Effector memory CD4-positive, alpha-beta T cell (primary cell): ENCODE measurements at places on chromosomes 2 and 18.

- no peak for DNase-seq
These were observed 22.2 kb upstream of the ASNSD1 start for GRCh38 chr2:189639007-189639609.

GRCh38 chr18:62183578-62184195, 3.2 kb downstream of the PIGN start:
- DNase-seq, result no peak

DNA sequence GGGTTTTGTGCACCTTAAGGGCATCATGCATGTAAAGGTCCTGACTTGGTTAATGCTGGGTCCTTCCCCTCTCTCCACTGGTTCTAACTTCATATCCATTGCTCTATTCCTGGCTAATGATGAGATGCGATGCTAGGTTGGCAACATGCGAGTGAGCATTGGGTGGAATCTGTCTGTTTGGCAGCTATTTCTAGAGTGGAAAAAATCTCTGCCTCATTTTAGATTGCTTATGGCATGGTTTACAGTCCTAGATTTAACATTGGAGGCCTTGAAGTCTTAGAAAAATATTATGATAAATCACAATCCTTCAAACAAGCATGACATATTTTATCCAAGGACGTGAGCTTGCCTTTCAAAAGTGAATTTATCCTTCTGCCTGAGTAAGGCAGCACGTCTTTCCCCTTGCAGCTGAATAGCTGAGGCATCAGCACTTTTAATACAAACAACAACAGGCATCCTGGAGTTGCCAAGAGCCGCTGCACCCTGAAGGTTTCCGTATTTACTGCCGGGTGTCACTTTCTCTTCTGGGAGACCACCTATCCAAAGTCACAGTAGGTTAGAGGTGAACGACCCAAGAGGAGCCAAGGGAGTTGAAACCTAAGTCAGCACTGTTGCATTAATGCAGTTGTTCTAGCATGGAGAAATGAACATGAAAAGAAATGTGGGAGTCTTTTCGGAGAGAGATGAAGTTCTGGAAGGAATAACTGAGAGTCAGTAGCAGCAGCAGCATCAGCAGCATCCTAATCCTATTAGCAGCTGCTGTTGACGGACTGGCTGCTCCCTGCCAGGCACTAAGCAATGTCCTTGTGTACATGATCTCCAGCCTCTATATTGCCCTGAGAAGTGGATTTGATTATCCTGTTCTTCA, 78.4 kb downstream of the MAPK4 start:
- DNase-seq, result no peak

- DNase-seq, result no peak
These were observed 113.8 kb upstream of the HAAO start for GRCh38 chr2:42906111-42906556.

DNA sequence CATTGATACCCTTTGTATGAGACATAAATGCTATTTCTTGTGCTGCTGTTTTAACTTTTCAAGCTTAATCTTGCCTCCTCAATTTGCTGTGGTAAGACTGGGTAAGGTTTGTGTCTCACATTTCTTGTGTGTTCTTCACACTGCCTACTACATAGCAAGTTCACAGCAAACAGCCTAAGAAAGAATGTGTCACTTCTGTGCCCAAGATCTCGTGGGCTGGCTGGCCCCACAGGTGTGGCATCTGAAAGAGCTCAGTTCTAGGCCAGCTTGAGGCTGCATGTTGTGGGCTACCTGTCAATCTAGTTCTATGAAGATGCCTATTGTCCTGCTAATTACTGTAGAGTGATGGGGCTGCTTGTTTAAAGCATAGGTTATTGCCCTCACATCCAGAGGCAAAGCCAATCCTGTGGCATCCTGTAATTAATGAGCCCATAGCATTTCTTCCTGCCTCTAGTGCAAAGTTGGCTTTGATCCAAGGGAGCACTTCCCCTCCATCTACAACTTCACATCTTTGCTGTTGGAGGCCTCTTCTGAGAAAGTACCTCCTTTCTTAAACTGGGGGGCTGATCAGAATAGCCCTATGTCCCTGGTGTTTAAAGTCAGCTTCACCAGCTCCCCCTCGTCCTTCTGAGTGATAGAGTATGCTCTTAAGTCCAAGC, 40.9 kb upstream of the ASPRV1 start:
- no peak for DNase-seq

DNA sequence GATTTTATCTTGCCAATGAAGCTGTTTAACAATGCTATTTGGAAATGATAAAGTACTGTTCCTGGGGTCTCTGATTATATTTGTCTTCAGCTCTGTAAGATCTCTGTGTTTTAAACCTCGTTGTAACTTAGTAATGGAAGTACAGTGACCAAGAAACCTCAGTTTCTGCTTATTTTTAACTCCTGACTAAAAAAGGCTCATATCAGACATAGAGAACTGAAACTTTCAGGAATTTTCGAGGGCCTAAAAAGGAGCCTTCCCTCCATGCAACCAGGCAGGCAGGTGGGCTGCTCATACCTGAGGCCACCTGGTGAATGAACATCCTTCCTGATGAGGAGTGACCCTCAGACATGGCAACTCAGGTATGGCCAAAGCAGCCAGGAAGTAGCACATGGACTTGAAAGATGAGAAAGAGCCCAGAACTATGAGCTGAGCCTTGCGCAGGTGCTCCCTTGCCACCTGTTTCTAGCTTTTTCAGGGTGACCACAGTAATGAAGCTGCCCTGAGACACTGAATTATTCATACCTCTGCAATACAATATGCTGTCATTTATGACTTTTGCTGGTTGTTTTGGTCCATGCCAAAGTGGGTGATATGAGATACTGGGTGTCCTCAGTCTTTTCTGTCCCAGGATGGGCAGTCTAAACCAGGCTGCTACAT, 23.9 kb downstream of the MYO3B start:
- no peak for DNase-seq

- DNase-seq, result no peak
These were observed 109.4 kb downstream of the EPB41L3 start for GRCh38 chr18:5434425-5434824.

- no peak for DNase-seq
These were observed 73.6 kb upstream of the STK17B start for GRCh38 chr2:196244966-196245365.

- DNase-seq, result no peak
These were observed 1.5 kb downstream of the GALR1 start for GRCh38 chr18:77250926-77251729.

DNA sequence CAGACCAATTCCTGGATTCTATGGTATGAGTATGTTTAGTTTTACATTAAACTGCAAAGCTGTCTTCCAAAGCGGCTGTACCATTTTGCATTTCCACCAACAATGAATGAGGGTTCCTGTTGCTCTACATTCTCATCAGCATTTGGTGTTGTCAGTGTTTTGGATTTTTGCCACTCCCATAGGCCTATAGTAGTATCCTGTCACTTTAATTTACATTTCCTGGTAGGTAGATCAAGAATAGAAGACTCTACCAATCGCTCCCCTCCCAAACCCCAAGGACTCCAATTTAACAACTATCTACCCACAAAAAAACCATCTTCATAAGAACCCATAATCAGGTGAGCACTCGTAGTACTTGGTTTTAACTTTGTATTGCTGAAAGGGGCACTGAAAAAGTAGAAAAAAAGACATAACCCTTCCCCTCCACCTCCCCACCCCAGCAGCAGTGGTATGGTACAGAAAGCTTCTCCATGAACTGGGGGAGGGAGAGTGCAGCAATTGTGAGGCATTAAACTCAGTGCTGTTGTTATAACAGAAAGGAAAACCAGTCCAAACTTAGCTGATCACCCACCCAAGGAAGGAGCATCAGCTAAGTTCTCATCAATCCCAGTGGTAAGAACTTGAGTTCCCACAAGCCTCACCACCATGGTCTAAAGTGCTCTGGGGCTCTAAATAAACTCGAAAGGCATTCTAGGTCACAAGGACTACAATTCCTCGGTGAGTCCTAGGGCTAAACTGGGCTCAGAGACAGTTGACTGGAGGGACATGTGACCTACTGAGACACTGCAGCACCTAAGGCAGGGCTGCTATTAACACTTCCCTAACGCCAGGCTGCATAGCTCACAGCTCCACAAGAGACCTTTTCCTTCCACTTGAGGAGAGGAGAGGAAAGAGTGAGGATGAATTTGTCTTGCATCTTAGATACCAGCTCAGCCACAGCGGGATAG, 35.5 kb upstream of the CYTIP start:
- no peak for DNase-seq

GRCh38 chr18:3256693-3257626, 5.0 kb upstream of the MYL12B start:
- no peak for DNase-seq

- no peak for DNase-seq
These were observed 2.0 kb downstream of the ACAA2 start for GRCh38 chr18:49811151-49811938.

DNA sequence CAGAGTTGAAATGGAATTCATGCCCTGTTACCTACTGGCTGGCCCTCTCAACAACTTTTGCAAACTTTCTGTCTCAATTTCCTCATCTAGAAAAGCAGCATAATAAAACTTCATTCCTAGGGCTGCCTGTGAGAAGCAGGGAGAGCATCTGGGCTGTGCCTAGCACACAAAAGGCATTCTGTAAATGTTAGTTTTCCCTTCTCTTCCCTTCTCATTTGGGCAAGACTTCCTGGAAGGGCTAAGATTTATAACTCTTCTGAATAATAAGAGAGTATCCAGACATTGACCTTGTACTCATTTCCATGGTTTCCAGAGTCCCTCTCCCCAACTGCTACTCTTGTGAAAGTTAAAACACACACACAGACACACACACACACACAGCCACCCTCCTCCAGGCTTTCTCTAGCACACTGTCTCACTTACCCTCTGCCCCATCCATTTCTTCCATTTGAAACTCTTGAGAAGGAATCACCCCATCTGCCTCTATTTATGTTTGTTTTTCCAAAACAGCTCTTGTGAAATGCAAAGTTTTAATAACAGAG, 302.1 kb downstream of the SMAD2 start:
- no peak for DNase-seq

DNA sequence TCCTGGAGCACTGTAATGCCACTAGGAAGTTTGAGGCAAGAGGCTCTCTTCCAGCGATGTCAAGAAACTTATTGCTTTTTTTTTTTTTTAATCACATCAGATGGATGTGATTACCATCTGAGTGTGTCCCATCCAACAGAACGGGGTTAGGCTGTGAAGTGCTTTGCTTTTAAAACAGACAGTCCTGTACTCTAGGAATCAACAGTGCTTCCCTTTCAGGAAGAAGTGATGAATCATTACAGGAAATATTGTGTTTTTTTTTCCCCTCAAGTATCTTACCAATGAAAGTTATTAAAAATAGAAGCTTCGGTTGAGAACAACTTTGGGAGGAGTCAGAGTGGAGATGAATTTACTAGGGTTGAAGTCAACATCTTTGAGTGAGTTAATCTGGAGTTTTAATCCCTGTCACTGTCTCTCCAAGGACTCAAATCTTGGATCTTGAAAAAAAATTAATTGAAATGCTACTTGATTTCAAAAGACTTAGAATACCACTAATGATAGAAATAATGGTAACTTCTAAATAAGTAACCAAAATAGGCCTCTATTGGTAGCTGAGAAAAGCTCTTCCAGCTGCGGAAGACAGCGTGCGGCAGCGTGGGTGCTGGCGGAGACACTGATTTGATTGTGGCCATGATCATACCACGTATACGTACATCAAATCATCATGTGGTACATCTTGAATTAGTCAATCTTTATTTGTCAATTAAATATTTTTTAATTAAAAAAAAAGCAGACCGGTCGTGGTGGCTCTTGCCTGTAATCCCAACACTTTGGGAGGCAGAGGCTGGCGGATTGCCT, 45.5 kb downstream of the GATA6 start:
- no peak for DNase-seq

DNA sequence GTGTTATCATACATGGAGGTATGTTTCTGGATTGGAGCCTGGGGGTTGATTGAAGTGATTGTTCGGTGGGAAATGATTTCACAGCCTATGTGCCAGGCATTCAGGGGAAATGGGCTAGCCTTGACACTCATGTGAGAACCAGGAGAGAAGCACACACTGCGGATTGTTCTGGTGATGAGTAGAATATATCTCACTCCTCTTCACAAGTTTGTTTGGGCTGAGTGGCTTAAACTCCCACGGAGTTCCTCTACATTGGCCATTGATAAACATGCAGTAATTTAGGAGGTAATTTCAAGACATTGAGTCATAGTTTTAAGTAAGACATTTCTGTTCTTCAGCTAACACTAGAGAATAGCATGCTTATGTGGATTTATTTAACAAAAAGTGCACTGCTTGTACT, 498.9 kb upstream of the NETO1 start:
- DNase-seq, result no peak

DNA sequence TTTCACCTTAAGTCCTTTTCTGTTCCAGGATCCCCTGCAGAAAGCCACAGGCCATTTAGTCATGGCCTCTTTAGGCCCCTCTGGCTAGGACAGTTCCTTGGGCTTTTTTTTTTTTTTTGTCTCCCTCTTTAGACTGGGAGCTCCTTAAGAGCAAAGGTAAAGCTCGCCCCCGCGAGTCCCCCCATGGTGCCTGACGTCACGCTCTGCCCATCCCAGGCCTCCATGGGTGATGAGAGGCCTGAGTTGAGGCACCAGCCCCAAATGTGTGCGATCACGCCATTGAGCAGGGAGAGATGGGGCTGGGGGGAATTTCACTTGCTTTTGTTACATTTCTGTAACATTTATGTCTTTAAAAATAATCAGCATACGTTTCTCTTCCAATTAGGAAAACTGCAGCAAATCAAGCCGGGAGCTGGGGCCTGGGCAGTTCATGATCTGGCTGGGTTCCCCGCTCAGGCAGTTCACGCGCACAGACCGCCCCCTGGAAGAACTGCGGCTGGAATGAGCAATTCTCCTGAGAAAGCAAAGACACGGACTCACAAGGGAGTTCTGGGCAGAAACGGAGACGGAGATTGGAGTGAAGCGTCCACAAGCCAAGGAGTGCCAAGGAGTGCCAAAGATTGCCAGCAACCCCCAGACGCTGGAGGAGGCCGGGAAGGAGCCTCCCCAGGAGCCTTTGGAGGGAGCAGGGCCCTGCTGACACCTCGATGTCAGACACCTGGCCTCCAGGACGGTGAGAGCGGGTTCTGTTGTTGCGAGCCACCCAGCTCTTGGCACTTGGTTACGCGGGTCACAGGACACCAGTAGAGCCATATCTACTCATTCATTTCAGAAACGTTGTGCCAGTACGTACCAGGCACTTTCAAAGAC, 108.4 kb upstream of the ODC1 start:
- no peak for DNase-seq

DNA sequence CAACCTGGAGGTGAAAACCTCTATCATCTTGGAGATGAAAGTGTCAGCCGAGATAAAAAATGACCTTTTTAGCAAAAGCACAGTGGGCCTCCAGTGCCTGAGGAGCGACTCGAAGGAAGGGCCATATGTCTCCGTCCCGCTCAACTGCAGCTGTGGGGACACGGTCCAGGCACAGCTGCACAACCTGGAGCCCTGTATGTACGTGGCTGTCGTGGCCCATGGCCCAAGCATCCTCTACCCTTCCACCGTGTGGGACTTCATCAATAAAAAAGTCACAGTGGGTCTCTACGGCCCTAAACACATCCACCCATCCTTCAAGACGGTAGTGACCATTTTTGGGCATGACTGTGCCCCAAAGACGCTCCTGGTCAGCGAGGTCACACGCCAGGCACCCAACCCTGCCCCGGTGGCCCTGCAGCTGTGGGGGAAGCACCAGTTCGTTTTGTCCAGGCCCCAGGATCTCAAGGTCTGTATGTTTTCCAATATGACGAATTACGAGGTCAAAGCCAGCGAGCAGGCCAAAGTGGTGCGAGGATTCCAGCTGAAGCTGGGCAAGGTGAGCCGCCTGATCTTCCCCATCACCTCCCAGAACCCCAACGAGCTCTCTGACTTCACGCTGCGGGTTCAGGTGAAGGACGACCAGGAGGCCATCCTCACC, 90.2 kb downstream of the SH3BP4 start:
- no peak for DNase-seq

GRCh38 chr2:232859385-232859916, 10.6 kb upstream of the SNORC start:
- DNase-seq, result no peak
